ENCODE measurements at places on chromosomes 6 and 20.

DNA sequence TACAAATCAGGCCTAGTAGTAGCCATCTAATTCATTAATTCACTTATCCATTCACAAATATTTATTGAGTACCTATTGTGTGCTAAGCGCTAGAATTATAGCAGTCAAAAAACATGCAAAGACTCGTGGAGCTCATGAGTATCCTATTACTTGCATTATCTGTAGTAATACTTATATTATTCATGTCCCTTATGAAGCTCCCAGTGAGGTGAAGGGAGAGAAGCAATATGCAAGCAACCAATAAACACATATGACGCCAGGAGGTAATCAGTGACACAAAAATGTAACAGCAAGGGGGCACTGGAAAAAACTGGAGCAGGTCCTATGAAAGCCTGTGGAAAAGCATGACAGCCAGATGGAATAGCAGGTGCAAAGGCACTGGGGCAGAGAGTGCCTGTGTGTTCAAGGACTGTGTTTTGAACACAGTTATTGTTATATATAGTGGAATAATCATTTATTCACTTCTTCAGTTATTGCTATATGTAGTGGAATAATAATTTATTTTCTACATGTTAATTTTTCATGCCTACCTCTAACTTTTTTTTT lies 109.5 kb downstream of the KIF13A start:
- no peak for DNase-seq

DNA sequence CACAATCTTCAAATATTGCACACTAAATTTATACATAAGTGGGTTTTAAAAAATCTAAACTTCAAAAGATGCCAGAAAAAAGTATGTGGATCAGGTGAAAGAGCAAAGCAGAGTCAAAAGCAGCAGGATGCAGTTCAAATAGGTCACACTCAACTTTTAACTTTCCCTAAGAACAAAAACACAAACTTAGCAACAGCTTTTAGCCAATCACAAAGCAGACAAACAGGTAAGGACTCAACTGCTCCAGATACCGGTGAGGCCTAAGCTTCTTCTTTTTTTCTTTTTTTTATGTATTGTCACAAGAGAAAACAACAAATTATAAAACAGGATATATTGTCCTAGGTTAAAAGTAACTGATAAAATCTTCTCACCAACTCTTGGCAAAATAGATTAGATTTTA lies 74.7 kb downstream of the SESN1 start:
- DNase-seq, result no peak

DNA sequence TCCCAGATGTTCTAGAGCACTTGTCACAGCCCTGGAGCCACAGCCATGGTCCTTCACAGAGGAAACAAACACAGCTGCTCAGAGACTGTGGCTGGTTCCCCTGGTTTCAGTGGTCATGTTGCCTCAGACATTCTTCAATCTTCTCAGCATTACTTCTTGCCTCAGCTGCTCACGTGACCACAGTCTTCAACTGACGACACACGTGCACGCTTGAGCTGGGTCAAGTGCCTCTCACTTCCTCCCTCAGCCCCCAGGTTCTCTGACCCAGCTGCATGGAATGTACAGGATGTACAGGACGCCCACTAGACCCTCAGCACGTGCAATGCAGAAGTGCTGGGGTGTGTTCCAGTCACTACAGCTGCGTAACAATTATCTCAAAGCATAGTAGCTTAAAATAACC lies 159.8 kb upstream of the GGTLC1 start:
- DNase-seq, result no peak

DNA sequence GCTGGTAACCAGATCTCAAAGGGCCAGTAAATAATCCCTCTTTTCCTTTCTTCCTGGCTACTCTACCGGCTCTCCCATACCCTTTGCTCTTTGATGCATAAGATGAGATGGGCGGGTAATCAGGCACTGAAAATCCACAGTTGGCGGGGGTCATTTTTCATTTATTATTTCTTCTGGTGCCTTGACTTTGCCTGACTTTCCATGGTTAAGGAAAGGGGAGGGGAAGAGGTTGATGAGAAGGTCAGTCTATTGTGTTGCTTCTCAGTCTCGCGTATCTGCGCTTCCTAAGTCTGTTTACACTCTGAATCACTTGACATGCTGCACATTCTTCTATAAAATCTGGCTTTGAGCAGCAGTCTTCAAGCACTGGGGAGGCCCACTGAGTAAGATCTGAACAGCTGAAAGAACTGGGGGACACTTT lies 121.1 kb upstream of the HDGFL1 start:
- DNase-seq, result no peak

GRCh38 chr6:15426901-15427300 lies 181.0 kb downstream of the JARID2 start:
- no peak for DNase-seq

DNA sequence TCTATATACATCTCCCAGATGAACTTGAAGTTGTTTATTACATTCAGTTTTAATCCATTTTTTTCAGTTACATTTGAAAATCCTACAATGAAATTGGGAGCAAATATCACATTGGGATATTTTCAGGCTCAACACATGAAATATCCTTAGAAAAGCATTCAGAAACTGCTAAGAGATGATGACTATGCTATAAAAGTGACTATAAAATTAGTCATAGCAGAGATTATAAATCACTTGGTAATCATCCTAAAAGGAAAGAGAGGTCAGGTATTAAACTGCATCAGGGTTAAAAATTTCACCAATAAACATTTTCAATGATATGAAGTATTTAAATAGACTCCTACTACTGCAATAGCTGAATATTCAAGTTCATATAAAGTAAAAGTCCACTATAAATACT lies 987.7 kb downstream of the GRIK2 start:
- DNase-seq, result no peak

DNA sequence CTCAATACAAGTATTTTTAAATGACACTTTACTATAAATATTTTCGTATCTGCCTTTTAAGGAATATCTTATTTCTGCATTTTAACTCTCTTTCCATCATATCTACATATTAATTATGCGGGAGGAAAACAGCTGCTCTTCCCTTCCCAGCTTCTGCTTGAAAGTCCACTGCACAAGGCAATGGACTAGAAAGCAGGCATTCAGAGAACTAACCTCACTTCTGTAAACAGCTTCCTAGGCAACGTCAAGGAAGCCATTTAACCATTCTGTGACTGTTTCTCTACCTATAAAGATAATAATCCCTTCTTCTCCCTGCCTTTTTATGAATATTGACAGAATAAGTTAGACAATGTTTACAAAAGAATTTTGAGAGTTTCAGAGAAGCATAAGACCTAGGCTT lies 319.4 kb downstream of the BTBD9 start:
- DNase-seq, result no peak

DNA sequence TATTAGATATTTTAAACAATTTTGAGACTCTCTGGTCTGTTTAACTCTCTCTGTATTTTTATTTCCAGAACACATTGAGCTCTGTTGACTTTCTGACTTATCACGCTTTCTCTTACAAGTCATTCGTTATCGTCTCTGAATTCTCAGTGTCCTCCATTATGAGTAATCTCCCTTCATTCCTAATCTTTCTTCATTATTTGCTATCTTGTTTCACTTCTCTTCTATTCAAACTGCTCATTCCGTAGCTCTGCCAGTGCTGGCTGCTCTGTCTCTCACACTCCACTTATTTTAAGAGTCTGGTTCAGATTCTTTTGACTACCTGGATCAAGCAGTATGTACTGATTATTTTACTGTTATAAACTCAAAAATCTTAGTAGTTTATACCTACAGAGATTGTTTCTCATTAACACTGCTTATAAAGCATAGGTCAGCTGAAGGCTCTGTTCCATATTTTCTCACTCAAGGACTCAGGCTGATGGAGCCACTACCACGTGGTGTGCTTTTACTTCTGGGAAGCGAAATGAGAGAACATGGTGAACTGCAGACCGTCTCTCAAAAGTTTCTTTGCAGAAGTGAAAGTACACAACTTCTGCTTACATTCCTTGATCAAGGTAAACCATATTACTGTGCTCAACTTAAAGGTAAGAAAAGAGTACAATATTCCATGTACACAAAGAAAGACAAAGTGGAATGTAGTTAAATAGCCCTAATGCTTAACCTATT lies 485.2 kb downstream of the GRIK2 start:
- DNase-seq, result no peak

DNA sequence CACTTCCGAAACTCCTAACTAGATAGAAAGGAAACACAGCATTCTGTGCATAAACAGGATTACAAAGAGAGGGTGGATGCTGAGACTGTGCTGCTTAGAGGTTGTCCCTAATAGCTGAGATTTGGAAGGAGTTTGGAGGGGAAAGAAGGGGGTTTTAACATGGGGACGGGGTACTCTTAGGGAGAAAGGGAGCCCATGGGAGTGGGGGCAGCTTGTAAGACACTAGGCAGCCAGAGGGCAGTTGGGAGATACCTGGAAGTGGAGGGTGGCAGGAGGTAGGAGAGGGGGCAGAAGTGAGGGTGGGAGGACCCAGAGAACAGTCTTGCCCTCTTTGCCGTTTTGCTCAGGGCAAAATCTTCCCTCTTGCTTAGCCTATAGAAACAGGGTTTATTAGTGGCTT lies 16.4 kb downstream of the MANBAL start:
- DNase-seq, result no peak

DNA sequence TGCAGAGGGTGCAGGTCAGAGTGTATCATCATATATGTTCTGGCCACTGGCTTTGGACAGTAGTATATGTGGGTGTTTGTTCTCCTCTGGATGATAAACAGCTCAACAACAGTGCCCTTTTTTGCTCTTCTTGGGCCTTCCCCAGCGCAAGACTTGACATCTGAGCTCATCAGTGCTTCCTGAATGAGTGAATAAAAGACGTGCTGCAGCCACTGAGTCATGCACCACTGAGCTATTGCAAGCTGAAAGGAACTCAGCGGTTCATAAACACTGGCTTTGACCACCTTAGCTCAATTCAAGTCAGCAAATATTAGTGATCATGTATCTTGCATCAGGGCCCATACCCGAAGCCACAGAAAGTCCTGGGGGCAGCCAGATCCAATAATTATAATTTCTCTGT lies 105.3 kb upstream of the KCNG1 start:
- DNase-seq, result no peak

GRCh38 chr20:30513050-30513628 lies 744.3 kb upstream of the DEFB115 start:
- DNase-seq, result no peak

- DNase-seq, result no peak
Measured at GRCh38 chr20:62122654-62123449, 577 bp downstream of the LSM14B start.

- no peak for DNase-seq
Measured at GRCh38 chr6:21078497-21078896, 515.1 kb upstream of the SOX4 start.

- DNase-seq, result no peak
Measured at GRCh38 chr20:13670160-13670559, 31.4 kb upstream of the TASP1 start.

DNA sequence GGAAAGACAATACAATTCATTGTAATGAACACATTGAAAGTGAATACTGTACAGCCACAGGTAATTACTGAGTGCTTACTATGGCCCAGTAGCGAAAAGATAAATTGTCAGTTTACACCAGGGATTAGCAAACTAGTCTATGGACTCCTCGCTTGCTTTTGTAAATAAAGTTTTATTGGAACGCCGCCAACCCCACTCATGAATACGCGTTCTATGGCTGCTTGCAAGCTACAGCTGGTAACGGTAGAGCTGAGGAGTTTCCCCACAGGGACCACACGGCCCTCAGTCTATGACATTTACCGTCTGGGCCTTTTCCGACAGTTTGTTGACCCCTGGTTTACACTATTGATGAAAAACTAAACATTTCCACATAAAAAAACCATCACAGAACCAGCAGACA lies 24.2 kb downstream of the LAMA5 start:
- no peak for DNase-seq

- DNase-seq, result no peak
Measured at GRCh38 chr6:42569102-42570028, 5.5 kb downstream of the UBR2 start.

GRCh38 chr20:23583526-23583925 lies 15.2 kb upstream of the CST9L start:
- DNase-seq, result no peak

GRCh38 chr20:40233406-40233805 lies 455.6 kb downstream of the MAFB start:
- no peak for DNase-seq

DNA sequence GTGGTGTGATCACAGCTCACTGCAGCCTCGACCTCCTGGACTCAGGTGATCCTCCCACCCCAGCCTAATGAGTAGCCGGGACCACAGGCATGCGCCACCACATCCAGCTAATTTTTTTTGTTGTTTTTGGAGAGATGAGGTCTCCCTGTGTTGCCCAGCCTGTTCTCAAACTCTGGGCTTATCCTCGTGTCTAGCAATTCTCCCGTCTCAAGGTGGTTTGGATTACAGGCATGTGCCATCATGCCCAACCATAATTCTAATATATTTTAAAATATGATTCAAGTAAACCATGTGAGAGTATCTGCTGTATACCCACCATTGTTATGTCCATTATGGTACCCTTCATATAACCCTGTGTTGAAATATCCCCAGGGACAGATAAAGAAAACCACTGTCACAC lies 60.3 kb upstream of the C20orf144 start:
- no peak for DNase-seq

DNA sequence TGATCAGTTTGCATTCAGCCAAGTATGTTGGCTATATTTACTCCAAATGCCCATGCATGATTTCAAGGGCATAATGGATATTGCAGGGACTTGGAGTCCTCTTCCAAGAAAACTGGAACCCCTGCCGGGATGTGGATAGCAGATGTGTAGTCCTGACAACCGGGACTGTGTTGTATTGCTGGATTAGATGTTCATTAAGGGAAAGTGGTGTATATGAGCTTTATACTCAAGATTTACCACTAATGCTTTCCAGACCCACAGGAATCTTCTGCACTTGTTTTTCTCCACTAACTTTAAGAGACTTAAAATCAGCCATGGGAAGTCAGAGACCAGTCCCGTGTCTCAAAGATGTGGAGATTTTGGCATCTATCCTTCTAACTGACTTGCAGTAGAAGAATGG lies 770.9 kb downstream of the HDGFL1 start:
- DNase-seq, result no peak

GRCh38 chr6:90107771-90108282 lies 188.8 kb downstream of the BACH2 start:
- DNase-seq, result no peak

DNA sequence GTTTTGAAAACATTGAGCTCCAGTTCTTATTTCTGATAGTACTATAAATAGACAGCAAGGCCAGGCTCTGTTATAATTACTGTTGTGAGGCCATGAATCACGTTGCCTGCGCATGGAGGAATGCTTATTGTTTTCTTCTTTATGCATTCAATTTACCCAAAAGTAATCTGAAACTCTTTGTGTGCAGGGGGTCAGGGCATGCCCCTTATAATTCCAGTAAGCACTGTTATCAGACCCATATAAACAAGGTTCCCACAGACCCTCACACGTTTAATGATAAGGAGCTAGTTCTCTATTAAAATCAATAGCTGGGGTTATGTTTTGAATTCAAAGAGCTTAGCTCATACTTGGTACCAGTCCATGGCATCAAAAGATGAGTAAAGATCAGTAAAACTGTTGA lies 174.8 kb upstream of the ARG1 start:
- no peak for DNase-seq

Data from caudate nucleus (tissue), 63 donors.